RPMI7951 (cell line): ENCODE measurements at places on chromosomes 11 and 22. TPM values are rescaled to one million over a fixed set of nuclear protein-coding genes. Genes with fewer than 3 reads are reported as not detected.

C11orf97 gene
- total RNA-seq: not detected in 2 replicates

OR6A2 gene
- total RNA-seq: 0.10 and 0.24 TPM in 2 replicates

SLC22A12 gene
- total RNA-seq: not detected in 2 replicates

HPX gene
- 0.48 TPM in 1 of 2 replicates, not detected in the other for total RNA-seq

POU2AF2 gene
- not detected in 2 replicates for total RNA-seq

SCGB1C1 gene
- total RNA-seq: not detected in 2 replicates

MN1 gene
- 1.5 and 1.7 TPM in 2 replicates for total RNA-seq

TMEM121B gene
- total RNA-seq: not detected in 2 replicates

EIF3L gene
- 299 and 374 TPM in 2 replicates for total RNA-seq

ACRV1 gene
- total RNA-seq: 0.59 TPM in 1 of 2 replicates, not detected in the other

NXPE2 gene
- 0.12 and 0.39 TPM in 2 replicates for total RNA-seq

SPI1 gene
- total RNA-seq: not detected in 2 replicates

SMTNL1 gene
- not detected in 2 replicates for total RNA-seq

MMP1 gene
- 21.2 and 25.4 TPM in 2 replicates for total RNA-seq

GAB4 gene
- not detected in 2 replicates for total RNA-seq

TMEM134 gene
- total RNA-seq: 25.6 and 28.0 TPM in 2 replicates

HTR3A gene
- total RNA-seq: not detected in 2 replicates

DNA sequence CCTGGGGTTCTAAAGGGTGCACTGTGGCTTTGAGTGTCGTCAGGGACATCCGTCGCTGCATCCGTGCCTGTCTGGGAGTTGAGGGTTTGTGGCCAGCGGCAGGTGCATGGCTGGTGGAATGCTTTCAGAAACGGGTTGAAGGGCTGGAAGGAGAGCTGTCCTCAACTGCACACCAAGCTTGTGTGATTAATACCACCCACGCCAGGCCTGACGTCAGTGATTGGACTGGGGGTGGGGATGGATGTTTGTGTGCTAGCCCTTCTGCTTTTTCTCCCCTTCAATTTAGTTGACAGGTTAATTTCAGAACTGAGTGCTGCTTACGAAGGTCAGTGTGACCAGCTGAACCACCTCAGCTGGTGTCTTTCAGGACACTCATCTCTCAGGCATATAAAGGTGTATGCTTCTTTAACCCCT lies 3.2 kb upstream of the GAB2 start:
- peak; percentile 14 for DNase-seq

DNA sequence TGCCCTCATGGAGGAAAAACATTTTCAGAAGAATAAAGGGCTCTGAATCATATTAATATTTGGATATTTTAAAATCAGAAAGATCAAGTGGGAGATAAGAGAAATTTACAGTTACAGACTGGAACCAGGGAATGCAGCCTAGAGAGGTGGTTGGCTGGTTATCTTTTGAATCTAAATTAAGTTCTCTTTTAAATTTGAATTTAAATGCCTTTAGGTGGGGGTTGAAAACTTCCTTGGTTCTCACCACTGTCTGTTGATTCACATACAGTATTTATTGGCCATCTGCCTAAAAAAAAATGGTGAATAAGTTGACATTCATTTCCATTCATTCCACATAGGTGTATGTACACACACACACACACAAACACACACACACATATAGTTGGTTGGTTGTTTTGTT lies 35.7 kb upstream of the PTPRJ start:
- no peak for DNase-seq

DNA sequence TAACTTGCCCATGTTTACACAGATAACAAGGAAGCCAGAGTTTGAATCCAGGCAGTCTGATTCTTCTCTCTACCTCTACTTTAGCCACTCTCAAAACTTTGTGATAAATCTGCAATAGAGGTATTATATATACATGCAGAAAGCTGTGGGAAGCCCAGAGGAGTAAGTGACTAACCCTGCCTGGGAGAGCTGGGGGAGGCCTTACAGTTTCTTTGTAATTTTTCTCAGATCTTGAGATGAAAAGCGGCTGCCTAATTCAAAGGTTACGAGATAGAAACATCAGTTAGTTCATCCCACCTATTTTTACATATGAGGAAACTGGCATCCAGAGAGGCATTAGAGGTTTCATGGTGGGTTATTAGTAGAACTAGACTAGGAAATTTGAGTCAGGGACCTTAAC lies 4.9 kb downstream of the STIM1 start:
- DNase-seq: no peak

- DNase-seq: no peak
These were observed 40.2 kb upstream of the SLC5A12 start for GRCh38 chr11:26762089-26762488.

DNA sequence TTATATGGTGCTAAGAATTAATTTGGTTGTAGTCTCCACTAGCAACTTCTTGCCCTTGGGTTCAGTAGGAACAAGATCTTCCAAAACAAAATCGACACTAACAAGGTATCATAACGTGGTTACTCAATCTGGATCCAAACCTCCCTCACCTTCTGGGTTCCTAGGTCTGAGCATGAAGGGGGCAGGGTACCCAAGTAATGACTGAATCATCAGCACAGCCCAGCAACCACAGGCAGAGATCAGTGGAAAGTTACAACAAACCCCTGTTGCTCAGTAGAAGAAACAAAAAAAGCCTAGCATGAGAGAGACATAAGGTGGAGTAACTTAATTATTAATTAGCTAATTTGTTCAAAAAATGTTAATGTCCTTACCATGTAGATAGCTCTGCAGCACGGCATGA lies 221.4 kb downstream of the BLID start:
- peak; percentile 72 for DNase-seq

GRCh38 chr11:46181387-46181786 lies 60.1 kb upstream of the PHF21A start:
- no peak for DNase-seq

- no peak for DNase-seq
These were observed 130.7 kb downstream of the MN1 start for GRCh38 chr22:27670701-27671412.

DNA sequence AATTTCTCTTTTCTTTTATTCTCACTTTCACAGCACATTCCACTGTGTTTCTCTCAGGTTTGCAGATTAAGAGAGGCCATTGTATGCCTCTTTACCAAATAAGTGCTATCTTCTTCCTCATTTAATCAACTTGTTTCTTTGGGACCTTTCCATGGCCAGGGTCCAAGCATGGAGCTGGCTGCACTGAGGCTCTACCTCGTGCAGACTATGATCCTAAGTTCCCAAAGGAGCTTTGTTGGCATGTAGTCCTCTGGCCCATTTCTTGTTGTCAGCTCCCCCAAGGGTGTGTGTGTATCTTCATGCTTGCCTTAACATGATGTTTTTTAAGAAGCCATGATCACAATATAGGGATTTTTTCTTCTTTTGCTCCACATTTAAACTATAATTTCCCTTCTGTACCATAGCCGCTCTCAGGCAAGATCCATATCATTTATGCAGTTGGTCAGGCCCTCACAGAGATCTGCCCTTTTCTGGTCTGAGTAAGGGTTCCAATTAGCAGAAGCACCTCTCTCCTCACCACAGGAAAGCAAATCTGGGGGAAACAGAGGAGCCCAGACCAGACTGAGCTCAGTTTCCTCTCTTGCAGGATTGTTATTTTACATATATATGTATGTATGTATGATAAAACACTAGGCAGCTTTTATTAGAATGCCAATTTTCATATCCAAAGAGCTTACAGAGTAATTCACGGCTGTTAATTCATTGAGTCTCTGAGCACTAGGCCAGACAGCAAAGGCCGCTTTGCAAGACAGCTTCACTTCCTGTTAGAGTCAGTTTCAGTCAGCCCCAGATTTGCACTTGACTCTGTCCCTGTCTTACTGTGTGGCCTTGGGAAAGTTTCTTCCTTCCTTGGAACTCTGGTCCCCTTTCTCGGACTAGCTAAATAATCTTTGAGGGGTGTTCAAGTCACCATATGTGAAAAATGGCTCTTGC lies 34.3 kb downstream of the CYB5R2 start:
- no peak for DNase-seq

DNA sequence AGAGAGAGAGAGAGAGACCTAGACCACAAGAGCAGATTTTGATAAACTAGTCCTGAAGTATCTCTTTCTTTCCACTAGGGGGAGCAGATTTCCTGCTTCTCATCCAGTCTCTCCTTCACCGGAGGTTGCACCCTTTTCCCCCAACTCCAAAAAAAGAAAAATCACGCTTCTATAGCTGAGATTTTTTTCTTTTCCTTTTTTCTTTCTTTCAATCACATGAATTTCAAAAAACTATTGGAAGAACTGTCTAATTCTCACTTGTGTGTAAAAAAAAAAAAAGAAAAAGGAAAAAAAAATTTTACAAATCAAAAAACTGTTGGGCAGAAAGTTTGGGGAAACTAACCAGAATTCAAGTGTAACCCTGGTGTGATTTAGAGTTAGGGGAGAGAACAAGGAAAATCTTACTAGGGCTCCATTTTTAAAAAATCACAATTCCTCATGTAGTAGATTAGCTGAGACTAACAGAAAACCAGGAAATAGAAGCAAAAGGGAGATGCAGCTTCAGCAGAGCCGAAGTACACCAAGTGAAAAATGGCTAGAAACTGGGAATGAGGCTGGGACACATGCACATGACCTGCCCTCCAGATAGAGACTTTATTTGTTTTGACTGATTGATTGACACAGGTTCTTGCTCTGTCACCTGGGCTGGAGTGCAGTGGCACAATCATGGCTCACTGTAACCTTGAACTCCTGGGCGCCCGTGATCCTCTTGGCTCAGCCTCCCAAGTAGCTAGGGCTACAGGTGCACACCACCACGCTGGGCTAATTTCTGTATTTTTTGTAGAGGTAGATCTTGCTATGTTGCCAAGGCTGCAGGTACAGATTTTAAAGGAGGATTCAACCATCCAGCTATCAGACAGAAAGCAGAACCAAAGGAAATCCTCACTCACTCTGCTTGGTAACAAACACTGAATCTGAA lies 27.1 kb downstream of the SDHD start:
- DNase-seq: peak; percentile 71

- no peak for DNase-seq
These were observed 84.1 kb downstream of the CEP164 start for GRCh38 chr11:117411736-117412135.

GRCh38 chr11:16871368-16871767 lies 132.9 kb downstream of the C11orf58 start:
- DNase-seq: no peak

- DNase-seq: no peak
These were observed 170.6 kb downstream of the LUZP2 start for GRCh38 chr11:24667353-24667968.

GRCh38 chr22:38474003-38474607 lies 6.2 kb downstream of the KDELR3 start:
- no peak for DNase-seq

- DNase-seq: no peak
These were observed 24.7 kb downstream of the GTPBP1 start for GRCh38 chr22:38730411-38730871.

GRCh38 chr11:75541193-75542087 lies 15.7 kb upstream of the GDPD5 start:
- no peak for DNase-seq

GRCh38 chr22:47444746-47445065 lies 682.3 kb downstream of the TBC1D22A start:
- DNase-seq: no peak

GRCh38 chr11:3611976-3612678 lies 29.7 kb downstream of the ART5 start:
- no peak for DNase-seq

GRCh38 chr11:125517116-125517770 lies 21.2 kb upstream of the FEZ1 start:
- DNase-seq: peak; percentile 90

- no peak for DNase-seq
These were observed 1.5 kb upstream of the CCDC90B start for GRCh38 chr11:83287631-83288030.

DNA sequence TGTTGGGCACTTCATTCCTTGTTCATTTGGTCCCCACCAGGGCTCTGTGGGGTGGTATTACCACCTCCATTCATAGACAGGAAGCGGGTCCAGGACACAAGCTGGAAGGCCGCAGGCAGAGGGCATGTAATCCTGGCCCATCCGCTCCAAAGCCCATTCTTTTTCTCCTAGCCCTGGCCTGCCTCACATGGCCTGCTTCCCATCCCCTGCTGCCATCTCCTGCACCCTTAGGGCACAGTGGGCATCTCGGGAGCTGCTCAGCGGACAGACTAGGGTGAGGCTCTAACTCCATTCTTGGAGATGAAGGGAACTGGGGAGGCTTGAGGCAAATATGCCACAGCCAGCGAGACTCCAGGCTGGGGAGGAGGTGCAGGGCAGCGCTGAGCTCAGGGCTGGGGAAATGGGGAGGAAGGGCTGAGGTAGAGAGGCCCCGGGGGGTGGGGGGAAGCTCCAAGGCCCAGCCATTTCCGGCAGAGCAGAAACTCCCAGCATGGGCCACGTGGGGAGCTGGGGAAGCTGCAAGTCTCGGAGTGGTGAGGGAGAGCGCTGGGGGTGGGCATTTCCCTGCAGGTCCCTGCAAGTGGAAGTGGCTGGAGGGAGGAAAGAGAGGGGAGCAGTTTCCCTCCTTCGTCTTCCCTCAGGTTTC lies 14.3 kb upstream of the BCL9L start:
- DNase-seq: no peak

GRCh38 chr11:64605244-64605560 lies 14.2 kb downstream of the SLC22A12 start:
- DNase-seq: no peak

DNA sequence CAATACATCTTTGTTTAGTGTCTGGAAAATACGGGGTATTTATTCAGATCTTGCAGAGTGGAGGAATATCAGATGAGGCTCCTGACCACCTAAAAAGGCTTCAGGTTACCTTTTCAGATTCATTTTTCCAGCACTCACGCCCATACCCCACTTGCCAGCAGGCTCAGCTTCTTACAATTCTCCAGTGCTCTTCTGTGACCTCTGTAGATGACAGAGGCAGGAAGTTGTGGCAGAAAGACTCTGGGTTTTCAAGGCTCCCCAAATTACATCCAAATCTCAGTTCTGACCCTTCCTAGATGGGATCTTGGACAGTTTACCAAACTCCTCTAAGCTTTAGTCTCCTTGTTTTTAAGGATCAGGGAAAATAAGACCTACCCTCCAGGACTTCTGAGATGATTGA lies 61.1 kb downstream of the SYTL2 start:
- DNase-seq: no peak

GRCh38 chr11:78958444-78958843 lies 383.8 kb upstream of the NARS2 start:
- no peak for DNase-seq

GRCh38 chr11:44606472-44606871 lies 41.0 kb downstream of the CD82 start:
- DNase-seq: no peak

GRCh38 chr11:15981292-15981691 lies 375.1 kb downstream of the SOX6 start:
- DNase-seq: no peak

- no peak for DNase-seq
These were observed 21.8 kb downstream of the ARFGAP2 start for GRCh38 chr11:47154616-47155570.

- DNase-seq: peak; percentile 71
These were observed 66.5 kb downstream of the BMAL1 start for GRCh38 chr11:13343931-13344717.
